ENCODE measurements at places on chromosomes 4 and X. TPM values are rescaled to one million over a fixed set of nuclear protein-coding genes. Genes with fewer than 3 reads are reported as not detected.

MID1IP1 gene
- total RNA-seq = 38.2 TPM

CENPVL2 gene
- not detected for total RNA-seq

UNC5C gene
- total RNA-seq = not detected

PWWP3B gene
- not detected for total RNA-seq

UGT2B11 gene
- 0.11 TPM for total RNA-seq

NDUFA1 gene
- total RNA-seq = 343 TPM

LDB2 gene
- total RNA-seq = not detected

METTL14 gene
- total RNA-seq = 18.5 TPM

CENPVL1 gene
- not detected for total RNA-seq

PAGE2B gene
- total RNA-seq = not detected

CBR4 gene
- 4.3 TPM for total RNA-seq

EIF1AX gene
- total RNA-seq = 104 TPM

WNK3 gene
- 0.01 TPM for total RNA-seq

PASD1 gene
- total RNA-seq = not detected

SCARB2 gene
- total RNA-seq = 52.3 TPM

COX7B2 gene
- total RNA-seq = not detected

TRO gene
- 0.46 TPM for total RNA-seq

H2BW2 gene
- not detected for total RNA-seq

EBP gene
- total RNA-seq = 145 TPM

SH3D19 gene
- 23.5 TPM for total RNA-seq

SPRY1 gene
- 0.74 TPM for total RNA-seq

ANAPC10 gene
- total RNA-seq = 14.5 TPM

EVC gene
- 13.4 TPM for total RNA-seq

PCDH18 gene
- not detected for total RNA-seq

CSN1S1 gene
- not detected for total RNA-seq

LRPAP1 gene
- 139 TPM for total RNA-seq

SPINK2 gene
- total RNA-seq = not detected

RENBP gene
- 0.13 TPM for total RNA-seq

XIAP gene
- total RNA-seq = 25.5 TPM

RBMXL3 gene
- total RNA-seq = not detected

ADGRL3 gene
- total RNA-seq = 0.05 TPM

GRIA3 gene
- not detected for total RNA-seq

IBSP gene
- total RNA-seq = not detected

SMIM10 gene
- total RNA-seq = 0.17 TPM

ARHGEF9 gene
- 4.9 TPM for total RNA-seq

MAGEE1 gene
- 4.9 TPM for total RNA-seq

MAGEC2 gene
- total RNA-seq = not detected

DCAF4L1 gene
- 0.12 TPM for total RNA-seq

DCAF12L2 gene
- total RNA-seq = 0.15 TPM

ERAS gene
- total RNA-seq = not detected

UGT2B17 gene
- total RNA-seq = not detected

PCYT1B gene
- not detected for total RNA-seq

AIFM1 gene
- 73.5 TPM for total RNA-seq

VSIG4 gene
- total RNA-seq = not detected

RGN gene
- total RNA-seq = not detected

KLHL13 gene
- 0.96 TPM for total RNA-seq

XAGE1A gene
- total RNA-seq = not detected

PRKG2 gene
- total RNA-seq = 1.1 TPM

HHIP gene
- 0.74 TPM for total RNA-seq

NAP1L2 gene
- 0.86 TPM for total RNA-seq

MSX1 gene
- total RNA-seq = 10.1 TPM

P2RY4 gene
- not detected for total RNA-seq

NDST3 gene
- not detected for total RNA-seq

LRCH2 gene
- total RNA-seq = 0.02 TPM

Measured in A549 treated with RU486 at 1 μM for 4 hours (cell line).